ENCODE measurements at places on chromosomes 1 and 21.
A peak's percentile ranks its signal among the peaks of the same experiment; 100 is the strongest.

- DNase-seq, result no peak
These were observed 2.4 kb upstream of the SLC19A2 start for GRCh38 chr1:169488157-169488556.

GRCh38 chr1:54352755-54353154 is 53.4 kb downstream of the SSBP3 start:
- DNase-seq, result no peak

DNA sequence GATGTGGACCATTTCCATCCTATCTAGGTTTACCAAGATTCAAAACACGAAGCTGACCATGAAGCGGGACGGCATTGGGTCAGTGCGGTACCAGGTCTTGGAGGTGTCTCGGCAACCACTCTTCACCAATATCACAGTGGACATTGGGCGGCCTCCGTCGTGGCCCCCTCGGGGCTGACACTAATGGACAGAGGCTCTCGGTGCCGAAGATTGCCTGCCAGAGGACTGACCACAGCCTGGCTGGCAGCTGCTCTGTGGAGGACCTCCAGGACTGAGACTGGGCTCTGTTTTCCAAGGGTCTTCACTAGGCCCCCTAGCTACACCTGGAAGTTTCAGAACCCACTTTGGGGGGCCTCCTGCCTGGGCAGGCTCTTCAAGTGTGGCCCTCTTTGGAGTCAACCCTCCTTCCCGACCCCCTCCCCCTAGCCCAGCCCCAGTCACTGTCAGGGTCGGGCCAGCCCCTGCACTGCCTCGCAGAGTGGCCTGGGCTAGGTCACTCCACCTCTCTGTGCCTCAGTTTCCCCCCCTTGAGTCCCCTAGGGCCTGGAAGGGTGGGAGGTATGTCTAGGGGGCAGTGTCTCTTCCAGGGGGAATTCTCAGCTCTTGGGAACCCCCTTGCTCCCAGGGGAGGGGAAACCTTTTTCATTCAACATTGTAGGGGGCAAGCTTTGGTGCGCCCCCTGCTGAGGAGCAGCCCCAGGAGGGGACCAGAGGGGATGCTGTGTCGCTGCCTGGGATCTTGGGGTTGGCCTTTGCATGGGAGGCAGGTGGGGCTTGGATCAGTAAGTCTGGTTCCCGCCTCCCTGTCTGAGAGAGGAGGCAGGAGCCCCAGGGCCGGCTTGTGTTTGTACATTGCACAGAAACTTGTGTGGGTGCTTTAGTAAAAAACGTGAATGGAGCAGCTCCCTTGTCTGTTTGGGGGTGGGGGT is 864 bp upstream of the CCDC24 start:
- DNase-seq, result no peak

GRCh38 chr21:42983103-42983502 is 8.7 kb downstream of the PKNOX1 start:
- no peak for DNase-seq

DNA sequence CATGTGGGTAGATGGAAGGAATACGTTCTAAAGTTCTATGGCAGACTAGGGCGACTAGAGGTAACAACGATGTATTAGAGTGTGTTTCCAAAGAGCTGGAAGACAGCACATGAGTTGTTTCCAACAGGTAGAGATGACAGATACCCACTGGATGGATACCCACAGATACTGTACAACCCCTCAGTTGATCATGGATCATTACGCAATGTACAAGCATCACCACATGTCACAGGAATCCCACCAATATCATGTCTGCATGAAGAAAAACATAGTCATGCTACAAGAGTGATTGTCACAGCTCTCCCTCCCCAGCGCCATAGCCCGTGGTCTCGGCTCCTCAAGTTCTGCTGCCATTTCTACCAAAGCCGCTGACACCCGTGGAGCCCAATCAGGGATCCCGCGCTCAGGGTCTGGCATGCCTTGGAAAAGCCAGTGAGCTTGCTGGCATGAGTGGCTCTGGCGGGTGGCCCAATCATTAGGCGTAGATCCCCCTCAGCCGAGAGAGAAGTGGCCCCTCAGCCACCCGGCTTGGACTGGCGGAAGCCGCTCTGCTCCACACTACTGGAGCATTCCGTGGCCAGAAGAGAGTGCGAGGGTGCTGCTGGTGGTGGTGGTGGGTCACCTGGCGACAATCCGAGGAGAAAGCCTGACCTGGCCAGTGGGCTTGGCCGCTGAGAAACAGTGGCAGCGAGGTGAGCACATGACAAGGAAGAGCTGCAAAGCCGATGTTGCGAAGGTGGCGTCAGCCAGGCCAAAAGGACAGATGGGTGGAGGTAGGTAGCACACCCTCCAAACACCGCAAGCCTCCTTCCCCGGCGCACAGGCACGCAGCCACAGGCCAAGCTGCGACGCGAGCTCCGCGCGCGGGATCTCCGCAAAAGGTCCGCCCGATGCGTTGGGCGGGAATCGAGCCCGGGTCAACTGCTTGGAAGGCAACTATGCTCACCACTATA is 65.7 kb upstream of the FCGR2A start:
- DNase-seq, result peak; percentile 54

DNA sequence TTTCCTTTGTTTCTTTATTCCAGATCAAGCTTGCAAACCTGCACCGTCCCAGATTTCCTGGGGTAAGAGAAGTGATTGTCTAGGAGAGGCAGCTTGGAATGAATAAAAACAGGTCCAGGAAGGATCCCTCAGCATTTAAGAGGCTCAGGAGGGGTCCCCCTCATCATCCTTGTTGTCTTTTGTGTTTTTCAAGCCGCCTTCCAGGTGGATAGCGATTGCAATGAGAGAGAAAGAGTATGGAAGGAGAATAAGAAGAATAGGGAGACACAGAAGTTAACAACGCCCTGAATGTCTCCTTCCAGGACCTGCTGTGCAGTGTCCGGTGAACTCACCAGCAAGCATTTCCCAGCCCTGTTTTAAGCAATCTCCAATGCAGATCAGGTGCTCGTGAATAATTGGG is 8.5 kb downstream of the ERG start:
- no peak for DNase-seq

GRCh38 chr21:46325073-46325912 is 1.3 kb downstream of the PCNT start:
- DNase-seq, result peak; percentile 64

DNA sequence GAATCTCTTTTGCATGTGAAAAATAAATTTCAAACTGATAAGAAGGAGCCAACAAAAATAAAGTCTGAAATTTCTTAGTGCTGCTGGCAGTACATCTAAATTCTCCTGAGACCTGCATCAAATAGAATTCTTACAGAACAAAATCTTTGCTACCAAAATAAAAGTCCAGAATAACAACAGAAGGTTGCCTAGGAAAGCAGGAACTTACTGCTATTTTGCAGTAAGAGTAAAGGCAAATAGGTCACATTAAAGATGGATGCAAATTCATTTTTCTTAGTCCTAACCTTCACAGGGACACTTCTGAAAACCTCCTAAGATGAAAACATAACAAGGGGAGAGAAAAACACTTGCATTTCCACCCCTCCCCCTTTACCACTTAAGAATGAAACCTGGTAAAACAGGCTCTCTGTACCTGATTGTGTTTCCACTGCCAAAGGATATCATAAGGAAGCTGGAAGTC is 59.0 kb downstream of the RUSC1 start:
- no peak for DNase-seq

GRCh38 chr21:30936207-30936606 is 54.8 kb upstream of the KRTAP11-1 start:
- DNase-seq, result no peak

- no peak for DNase-seq
These were observed 38.2 kb downstream of the KCNAB2 start for GRCh38 chr1:6083801-6084446.

DNA sequence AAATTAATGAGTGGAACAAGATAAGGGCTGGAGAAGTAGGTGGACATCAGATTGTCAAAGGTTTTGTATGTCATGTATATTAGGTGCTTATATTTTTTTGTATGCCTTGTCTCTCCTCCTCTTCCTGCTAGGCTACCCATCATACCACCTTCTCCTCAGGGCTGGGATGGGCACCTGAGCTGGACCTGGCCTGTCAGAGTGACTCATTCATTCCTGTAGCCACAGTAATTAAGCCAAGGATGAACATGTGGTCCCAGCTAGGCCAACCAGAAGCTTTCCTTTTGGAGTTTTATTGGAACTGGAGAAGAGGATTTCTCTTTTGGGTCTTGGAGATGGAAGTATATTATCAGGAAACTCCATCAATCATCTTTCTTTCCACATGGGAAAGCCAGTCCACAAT is 21.2 kb downstream of the PTGS2 start:
- DNase-seq, result no peak

GRCh38 chr1:93771843-93772242 is 90.2 kb upstream of the BCAR3 start:
- no peak for DNase-seq

DNA sequence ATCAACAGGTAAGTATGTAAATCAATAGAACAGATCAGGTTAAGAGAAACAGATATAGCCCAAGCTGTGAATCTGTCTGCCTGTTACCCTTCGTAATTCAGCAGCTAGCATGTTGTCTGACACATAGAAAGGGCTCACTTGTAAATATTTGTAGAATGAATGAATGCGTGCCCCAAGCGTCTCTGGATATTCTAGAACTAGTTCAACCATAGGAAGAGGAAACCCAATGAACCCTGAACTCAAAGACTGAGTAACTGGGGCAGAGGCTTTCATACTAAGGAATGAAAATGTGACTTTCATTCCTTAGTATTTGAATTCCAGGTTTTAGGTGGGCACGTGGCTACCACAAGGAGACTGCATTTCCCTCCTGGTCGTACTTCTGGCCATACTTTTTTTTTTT is 60.1 kb upstream of the SMYD2 start:
- no peak for DNase-seq

- DNase-seq, result no peak
These were observed 3.4 kb downstream of the SELL start for GRCh38 chr1:169707912-169708604.

- no peak for DNase-seq
These were observed 56.8 kb downstream of the SKI start for GRCh38 chr1:2284932-2285331.

GRCh38 chr1:223276029-223276428 is 87.9 kb downstream of the SUSD4 start:
- no peak for DNase-seq

DNA sequence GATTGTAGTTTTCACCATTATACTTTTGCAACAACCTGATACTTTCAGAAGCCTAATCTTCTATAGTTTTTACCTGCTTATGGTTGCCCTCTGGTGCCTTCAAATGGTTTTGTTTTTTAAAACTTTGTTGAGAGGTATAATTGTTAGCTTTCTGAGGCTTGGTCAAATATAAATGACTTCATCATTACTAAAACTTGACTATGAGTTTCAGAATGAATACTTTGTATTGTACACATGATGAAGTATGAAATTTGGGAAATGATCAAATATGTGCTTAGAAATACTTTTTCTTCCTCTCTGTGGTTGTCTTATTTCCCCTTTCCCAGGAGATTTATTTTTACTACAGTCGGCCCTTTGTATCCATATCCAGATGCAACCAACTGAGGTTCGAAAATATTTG is 151.8 kb upstream of the B3GALT2 start:
- peak; percentile 34 for DNase-seq

- DNase-seq, result no peak
These were observed 356.5 kb downstream of the GPATCH2 start for GRCh38 chr1:217274416-217274815.

DNA sequence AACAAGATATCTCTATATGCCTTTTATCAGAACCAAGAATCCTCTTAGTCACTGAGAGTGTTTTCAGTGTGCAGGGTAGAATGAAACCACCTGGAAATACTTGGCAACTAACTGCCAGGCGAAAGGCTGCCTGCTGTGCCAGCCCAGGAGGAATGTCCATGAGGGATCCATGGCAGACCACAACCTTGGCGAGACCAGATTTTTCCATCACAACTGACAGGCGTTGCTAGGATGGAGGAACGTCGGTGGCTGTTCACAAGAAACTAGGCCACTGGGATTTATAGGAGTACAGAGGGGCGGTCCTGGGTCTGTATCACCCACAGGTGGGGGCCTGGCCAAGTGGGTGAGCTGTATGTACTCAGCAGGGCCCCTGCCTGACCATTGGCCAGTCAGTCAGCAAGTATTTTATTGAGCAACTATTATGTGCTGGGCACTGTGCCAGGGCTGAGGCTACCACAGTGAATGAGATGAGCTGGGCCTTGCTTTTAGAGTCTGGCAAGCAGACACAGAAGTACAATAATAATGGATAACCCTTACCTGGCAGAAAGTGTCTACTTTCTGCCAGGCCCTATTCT is 199.4 kb downstream of the FOXD2 start:
- no peak for DNase-seq

DNA sequence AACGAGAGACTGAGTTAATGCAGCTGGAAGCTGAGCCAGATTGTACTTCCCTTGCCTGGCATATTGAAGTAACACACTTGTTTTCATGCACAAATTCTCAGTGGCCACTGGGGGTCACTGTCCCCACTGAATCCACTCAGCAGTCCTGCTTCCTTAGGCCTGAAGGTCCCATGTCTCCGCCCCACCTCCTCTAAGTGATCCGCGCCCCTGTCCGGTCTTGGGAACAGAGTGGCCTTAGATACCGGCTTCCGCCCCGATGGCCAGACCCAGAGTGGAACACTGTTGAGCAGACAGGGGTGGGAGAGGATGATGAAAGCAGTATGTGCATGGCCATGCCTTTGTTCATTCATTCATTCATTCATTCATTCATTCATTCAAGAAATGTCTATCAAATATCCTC is 34.8 kb downstream of the CHAF1B start:
- peak; percentile 84 for DNase-seq

GRCh38 chr1:5988596-5989285 is 3.5 kb downstream of the NPHP4 start:
- no peak for DNase-seq

DNA sequence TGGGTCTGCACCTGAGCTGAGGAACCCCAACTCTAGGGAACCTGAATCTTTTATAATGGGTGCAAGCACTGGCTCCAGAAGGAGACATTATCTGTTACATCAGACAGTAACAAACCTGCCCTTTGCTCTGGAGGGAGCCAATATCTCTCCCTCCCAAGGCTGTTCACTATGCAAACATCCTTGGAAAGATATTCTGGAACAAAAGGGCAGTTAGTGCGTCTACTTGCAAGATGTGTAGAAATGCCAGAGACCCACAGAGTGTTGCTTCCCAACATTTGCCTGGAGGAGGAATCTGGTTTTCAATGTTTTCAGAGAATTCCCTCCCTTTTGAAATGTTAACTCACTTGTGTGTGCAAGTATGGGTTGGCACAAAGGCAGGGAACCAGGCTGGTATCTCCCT is 31.9 kb downstream of the UMODL1 start:
- no peak for DNase-seq

- peak; percentile 68 for DNase-seq
These were observed 3.6 kb upstream of the CYB561D1 start for GRCh38 chr1:109490029-109490933.

DNA sequence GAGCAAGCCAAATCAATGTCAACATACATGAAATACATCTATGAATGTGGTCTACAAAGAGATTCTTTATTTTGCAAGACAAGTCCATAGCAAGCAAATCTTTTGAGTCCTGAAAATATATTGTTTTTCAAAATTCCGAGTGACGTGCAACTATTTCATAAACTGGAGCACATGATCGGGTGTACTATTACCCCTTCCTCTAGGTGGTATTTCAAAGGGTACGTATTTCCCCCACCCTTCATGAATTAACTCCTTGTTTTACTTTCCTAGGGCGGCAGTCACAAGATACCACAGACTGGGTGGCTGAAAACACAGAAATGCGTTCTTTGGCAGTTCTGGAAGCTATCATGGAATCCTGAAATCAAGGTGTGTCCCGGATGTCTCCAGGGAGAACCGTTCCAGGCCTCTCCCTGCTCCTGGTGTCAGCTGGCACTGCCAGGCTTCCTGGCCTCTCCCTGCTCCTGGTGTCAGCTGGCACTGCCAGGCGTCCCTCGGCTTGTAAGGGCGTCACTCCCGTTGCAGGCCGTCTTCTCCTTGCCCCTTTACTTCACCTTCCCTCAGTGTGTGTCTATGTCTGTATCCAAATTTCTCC is 55.3 kb downstream of the RIPK4 start:
- no peak for DNase-seq
